GM06990 (cell line): ENCODE measurements at places on chromosomes 11 and 22.

DNA sequence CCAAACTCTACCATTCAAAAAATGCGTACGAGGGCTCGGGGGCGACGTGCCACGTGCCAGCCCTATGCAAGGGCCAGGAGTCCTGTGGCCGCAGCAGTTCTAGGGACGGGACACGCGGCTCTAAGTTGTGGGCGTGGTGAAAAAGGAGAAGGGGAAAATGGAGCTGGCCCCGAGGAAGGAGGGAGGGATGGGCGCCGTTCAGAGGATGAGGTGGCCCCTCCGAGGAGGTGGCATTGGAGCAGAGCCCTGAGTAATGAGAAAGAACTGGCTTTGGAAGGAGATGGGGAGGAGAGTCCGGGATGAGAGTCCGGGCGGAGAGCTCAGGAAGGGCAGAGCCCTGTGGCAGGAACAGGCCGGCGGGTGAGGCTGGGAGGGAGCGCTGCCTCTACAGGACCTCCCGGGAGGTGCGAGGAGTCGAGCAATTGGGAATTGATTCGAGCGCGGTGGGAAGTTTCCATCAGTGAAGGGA lies 21.0 kb downstream of the OTUB1 start:
- no peak for DNase-seq

GRCh38 chr11:34809191-34810106 lies 106.7 kb downstream of the APIP start:
- DNase-seq = no peak

GRCh38 chr11:134544095-134544815 lies 132.2 kb upstream of the B3GAT1 start:
- DNase-seq = no peak

GRCh38 chr11:124745835-124746620 lies 6.0 kb downstream of the VSIG2 start:
- no peak for DNase-seq

DNA sequence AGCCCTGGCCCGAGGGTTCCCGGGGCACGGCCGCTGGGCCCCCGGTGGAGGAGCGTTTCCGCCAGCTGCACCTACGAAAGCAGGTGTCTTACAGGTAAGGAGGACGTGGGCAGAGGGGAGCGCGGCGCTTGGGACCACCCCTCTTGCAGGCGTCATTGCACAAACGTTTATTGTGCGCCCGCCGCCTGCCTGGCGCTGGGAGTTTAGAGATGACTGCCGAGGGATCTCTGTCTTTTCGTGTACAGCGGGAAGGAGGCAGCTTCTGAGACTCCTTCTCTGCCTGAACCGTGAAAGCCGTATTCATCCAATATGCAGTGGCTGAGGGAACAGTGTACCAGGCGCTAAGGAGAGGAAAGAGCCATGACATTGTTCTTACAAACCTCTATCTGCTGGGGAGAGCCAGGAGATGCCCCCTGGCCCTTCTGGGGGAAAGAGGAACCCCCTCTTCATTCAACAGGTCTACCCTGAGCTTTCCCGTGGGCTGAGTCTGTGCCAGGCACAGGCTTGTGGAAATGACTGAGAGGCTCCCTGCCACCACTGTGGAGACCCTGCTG lies 13.8 kb upstream of the DGKZ start:
- no peak for DNase-seq

DNA sequence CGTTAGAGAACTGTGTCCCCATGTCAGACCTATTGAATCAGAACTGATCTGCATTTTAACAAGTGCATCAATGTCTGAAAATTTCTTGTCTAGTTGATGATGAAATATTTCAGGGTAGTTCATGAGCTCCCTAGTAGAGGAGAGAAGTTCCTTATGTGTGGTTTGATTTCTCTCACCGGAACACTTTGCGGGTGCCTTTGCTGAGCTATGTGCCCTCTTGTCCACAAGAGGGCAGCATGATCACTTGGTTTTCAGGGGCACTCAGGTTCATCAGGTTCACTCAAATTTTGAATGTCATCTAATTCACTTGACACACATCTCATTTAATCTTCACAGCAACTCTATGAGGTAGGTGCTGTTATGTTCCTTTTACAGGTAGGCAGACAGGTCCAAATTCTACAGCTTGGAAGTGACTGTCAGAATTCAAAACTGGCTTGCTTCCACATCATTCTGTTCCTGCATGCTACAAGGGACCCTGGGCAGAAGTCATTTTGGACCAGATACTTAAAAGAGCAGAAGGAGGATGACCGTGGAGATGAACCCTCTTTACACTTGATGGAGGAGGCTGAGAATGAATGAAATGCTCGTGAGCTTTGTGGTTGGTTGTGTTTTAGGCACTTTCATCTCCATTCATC lies 55.6 kb downstream of the P4HA3 start:
- DNase-seq = no peak

- DNase-seq = no peak
Measured at GRCh38 chr11:102603576-102603975, 21.6 kb downstream of the MMP20 start.

DNA sequence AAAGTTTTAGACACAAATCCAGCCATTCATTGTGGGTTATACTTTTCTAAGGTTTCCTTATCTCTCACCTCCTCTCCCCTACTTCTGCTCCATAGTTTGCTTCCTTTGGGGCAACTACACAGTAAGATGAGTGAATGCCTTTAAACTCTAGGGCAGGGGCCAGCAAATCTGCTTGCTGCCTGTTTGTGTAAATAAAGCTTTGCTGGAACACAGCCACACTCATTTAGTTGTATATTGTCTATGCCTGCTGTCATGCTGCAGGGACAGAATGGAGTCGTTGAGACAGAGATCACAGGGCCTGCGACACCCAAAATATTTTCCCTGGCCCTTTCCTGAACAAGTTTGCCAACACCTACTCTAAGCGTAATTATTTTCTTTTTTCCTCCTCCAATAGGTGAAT lies 58.7 kb downstream of the TECTA start:
- DNase-seq = no peak

DNA sequence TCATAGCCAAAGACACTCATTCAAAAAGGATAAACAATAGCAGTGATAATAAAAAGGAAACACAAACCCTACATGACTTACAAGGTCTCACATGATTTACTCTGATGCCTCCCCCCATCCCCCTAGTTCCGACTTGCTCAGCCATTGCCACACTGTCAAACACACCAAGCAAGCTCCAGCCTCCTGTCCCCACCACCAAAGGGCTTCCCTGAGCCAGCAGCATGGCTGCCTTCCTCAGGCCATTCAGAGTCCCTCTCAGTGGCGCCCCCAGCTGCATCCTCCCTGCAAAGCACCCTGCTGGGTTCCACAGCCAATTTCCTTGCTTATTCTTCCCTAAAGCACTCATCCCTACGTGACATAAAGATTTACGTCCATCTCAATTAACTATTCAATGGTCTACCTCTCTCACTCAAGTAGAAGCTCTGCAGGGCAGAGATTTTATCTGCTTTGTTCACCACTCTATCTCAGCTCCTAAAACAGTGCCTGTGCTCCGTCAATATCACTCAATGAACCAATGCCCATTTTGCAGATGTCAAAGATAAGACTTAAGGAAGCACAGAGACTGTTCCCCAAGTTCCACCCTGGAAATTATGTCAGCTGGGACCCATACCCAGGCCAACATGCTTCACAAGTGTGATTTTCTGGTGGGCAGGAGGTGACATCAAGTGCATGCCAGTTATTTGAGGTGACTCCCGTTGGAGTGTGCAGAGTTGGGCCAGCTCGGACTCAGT lies 106.9 kb downstream of the SYN3 start:
- DNase-seq = no peak

DNA sequence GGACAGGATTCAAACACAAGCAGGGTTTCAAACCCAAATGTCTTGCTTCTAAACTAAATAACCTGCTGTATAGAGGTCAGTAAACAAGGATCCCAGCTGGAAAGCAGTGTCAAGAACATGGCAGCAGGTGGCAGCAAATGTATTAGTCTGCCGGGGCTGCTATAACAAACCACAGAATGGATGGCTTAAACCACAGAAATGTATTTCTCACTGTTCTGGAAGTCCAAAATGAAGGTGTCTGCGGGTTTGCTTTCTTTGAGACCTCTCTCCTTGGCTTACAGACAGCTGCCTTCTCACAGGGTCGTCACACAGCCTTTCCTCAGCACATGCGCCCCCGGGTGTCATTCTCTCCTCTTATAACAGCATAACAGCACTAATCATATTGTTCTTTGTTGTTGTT lies 65.1 kb upstream of the LRRC55 start:
- no peak for DNase-seq

- no peak for DNase-seq
Measured at GRCh38 chr11:22926341-22926740, 66.1 kb upstream of the CCDC179 start.

GRCh38 chr11:36431429-36432092 lies 78.5 kb downstream of the TRAF6 start:
- DNase-seq = no peak

- no peak for DNase-seq
Measured at GRCh38 chr22:40957601-40958000, 6.4 kb downstream of the RBX1 start.

DNA sequence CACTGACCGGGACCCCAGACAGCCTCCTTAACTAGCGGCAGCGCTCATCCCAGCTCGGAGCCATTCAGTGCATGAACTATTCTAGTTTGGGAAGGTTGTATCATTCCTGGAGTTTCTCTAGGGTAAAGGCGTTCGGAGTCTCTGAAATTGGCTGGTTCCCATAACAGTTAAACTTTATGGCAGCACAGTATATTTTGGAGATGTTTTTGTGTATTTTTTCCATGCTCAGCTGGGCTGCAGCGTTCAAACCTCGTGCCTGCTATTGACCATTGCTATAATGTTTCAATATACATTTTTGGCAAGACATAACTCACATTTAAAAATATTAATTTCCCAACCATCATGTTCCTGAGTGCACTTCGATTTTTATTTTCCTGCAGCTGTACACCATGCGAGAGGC lies 169.7 kb downstream of the ST3GAL4 start:
- no peak for DNase-seq

DNA sequence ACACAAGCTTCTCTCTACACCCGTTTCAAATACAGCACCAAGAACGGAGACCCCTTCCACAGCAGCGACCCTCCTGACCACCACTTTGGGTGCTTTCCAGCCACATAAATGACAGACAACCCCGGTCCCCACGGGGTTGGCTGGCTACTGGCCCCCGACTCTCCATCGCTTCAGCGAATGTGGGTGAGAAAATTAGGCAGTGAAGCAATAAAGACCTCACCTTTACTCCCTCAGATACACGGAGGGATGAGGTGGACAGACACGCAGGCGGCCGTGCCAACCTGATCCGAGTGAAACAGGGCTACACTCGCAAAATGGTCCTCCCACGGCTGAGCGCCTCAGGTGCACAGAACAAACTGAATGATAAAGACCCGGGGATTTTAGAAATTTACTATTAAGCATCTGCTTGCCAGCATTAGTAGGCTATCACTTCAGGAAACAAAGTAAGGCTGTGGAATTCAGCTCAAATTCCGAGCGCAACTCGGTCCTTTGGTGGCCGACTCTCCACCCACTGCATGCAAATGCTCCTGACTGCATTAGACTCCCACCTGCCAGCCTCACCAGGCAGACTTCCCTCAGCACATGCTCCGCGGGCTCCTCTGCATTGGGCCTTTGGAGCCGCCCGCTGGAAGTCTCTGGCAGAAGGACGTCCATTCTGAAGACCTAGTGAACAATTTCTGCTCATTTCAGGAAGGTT lies 12.8 kb upstream of the EFCAB6 start:
- DNase-seq = no peak

- no peak for DNase-seq
Measured at GRCh38 chr11:92266806-92267205, 42.2 kb downstream of the FAT3 start.

DNA sequence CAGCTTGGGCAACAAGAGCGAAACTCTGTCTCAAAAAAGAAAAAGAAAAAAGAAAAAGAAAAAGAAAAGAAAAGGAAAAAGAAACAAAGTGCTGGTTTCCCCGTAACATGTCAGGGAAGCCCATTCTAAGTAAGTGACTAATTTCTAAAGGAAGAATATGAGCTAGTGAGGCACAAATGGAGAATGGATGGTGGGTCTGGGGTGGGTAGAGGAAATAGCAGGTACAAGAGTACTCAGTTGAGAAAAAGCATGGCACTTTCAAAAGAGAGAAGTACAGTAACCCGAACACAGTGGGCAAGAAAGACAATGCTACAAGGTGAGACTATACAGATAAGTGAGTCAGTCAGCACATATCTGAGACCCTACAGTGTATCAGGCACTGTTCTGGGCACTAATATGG lies 4.5 kb downstream of the MAJIN start:
- no peak for DNase-seq

GRCh38 chr11:36044636-36045035 lies 100.8 kb downstream of the LDLRAD3 start:
- no peak for DNase-seq

DNA sequence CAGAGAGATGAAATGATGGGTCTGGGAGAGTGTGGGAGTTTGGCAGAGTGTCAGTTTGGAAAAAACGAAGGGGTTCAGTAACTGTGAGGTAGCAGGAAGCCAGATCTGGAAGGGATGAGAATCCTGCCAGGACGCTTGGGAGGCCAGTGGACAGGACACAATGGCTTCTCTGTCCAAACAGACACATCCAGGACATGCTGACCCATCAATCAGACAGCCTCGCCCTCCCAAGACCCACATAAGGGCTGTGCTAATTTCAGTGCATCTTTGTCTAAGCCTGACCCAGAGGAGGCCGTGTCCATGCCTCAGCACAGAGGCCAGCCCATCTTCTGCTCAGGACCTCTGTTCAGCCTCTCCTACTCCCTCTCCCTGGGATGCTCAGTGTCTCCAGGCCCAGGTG lies 576.5 kb upstream of the B3GAT1 start:
- DNase-seq = no peak

DNA sequence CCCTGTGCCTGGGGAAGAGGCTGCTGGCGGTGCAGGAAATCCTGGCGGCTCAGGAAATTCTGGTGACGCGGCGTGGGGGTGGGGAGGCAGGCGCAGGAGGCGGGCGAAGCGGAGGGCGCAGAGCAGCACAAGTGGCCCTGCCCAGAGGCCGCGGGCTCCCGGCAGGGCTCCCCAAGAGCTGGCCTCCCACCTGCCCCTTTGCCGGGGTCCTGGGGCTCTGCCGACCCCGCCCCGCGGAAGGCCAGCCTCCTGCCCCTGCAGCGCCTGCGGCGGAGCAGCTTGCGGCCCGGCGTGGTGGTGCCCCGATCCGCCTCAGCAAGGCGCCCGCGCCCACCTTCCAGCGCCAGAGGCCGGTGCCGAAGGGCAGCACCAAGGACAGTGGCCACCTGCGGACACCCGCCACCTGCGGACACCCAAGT lies 100.2 kb upstream of the OR4C13 start:
- no peak for DNase-seq

- DNase-seq = no peak
Measured at GRCh38 chr11:107842412-107843100, 16.0 kb downstream of the SLC35F2 start.

DNA sequence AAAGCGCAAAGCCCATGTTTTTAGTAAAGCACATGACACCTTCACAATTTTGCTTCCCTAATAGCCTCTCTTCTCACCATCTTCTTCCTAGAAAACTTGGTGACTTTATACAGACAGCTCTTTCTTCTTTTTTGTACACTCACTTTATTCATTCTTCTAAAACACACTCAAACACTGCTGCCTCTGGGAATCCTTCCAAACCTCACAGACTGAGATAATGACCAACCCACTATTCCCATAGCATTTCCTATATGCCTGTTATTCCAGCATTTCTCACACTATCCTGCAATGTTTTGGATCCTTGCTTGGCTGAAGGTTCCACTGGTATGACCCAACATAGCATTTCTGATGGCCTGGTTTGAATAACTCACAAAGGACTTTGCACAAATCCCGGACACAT lies 442.1 kb upstream of the CCDC90B start:
- no peak for DNase-seq

GRCh38 chr11:92308366-92308765 lies 83.7 kb downstream of the FAT3 start:
- DNase-seq = no peak

GRCh38 chr22:37095113-37095512 lies 14.4 kb downstream of the TMPRSS6 start:
- no peak for DNase-seq
